Activated CD8-positive, alpha-beta memory T cell treated with anti-CD3 and anti-CD28 coated beads, Interleukin-2, amount 10 ng/mL, durations not matched to agents 7 days and 5 days (primary cell): ENCODE measurements at places on chromosomes 2 and 18. TPM values are rescaled to one million over a fixed set of nuclear protein-coding genes. Genes with fewer than 3 reads are reported as not detected.
A peak's percentile ranks its signal among the peaks of the same experiment; 100 is the strongest.

FARSB gene
- 25.8 TPM for total RNA-seq

RNF152 gene
- not detected for total RNA-seq

RAB17 gene
- not detected for total RNA-seq

INHBB gene
- not detected for total RNA-seq

TMEM237 gene
- total RNA-seq: 19.6 TPM

SLC5A7 gene
- total RNA-seq: not detected

POU3F3 gene
- total RNA-seq: not detected

MFSD2B gene
- total RNA-seq: not detected

KATNAL2 gene
- total RNA-seq: 0.79 TPM

CASP8 gene
- 77.3 TPM for total RNA-seq

FZD7 gene
- total RNA-seq: 3.4 TPM

PRKAG3 gene
- not detected for total RNA-seq

EFR3B gene
- 0.61 TPM for total RNA-seq

ACKR3 gene
- total RNA-seq: 1.3 TPM

GRCh38 chr2:69983392-69983966 is 22.0 kb upstream of the ASPRV1 start:
- DNase-seq: no peak

GRCh38 chr18:23629444-23629946 is 33.2 kb downstream of the ANKRD29 start:
- no peak for DNase-seq

DNA sequence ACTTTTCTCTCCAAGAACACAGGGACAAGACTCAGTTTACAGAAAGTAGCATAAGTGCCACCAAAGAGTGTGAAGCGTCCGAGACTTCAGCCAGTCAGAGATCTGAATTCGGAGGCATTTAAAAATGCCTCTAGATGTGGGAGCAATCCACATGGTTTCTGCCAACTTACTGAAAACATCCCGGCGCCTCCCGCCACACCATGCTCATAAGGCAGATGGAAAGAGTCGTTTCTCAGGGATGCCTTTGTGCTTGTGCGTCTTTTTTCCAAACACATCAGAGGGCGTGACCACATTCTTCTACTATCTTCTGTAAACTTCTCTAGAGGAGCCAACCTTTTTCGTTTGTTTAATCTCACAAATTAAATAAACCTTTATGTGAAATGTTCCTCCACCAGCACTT is 88.7 kb downstream of the NRP2 start:
- no peak for DNase-seq

DNA sequence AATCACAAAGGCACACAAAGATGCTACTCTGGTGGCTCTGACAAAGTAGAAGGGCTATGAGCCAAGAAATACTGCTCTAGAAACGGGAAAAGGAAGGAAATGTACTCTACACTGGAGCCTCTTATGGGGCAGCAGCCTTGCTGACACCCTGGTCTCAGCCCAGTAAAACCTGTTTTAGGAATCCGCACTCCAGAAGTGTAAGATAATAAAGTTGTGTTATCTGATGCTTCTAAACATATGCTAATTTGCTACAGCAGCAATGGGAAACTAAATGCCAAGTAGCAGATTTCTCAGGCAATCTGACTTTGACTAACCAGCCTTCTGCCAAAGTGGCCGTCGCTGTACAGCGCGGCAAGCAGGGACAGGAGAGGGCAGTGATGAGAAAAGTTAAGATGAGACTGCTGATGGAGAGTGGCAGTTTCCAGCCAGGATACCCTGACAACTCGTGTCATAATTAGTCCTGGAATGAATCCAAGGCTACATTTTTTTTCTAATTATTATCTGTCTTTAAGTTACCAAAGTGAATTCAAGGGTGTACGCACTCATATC is 99.0 kb downstream of the NETO1 start:
- DNase-seq: no peak

- DNase-seq: no peak
Observed at GRCh38 chr18:34773378-34773777, 63.3 kb downstream of the DTNA start.

- no peak for DNase-seq
Observed at GRCh38 chr2:23697256-23698075, 229.5 kb downstream of the ATAD2B start.

DNA sequence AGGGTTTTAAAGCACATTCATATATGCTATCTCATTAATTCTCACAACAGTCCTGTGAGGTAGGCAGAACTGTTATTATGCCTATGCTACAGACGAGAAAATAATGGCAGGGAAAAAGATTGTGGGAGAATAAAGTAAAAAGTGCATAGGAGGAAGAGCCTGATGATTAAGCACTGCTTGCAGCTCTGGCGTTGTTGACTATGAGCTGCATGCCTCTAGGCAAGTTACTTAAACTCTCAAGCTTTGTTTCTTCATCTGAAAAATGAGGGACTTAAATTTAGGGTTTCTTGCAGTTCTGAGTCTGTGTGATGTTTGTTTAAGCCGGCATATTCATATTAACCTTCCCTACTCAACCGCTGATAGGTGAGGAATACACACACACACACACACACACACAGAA is 51.6 kb upstream of the RAPH1 start:
- no peak for DNase-seq

- DNase-seq: peak; percentile 76
Observed at GRCh38 chr2:152730591-152731333, 12.3 kb downstream of the ARL6IP6 start.

DNA sequence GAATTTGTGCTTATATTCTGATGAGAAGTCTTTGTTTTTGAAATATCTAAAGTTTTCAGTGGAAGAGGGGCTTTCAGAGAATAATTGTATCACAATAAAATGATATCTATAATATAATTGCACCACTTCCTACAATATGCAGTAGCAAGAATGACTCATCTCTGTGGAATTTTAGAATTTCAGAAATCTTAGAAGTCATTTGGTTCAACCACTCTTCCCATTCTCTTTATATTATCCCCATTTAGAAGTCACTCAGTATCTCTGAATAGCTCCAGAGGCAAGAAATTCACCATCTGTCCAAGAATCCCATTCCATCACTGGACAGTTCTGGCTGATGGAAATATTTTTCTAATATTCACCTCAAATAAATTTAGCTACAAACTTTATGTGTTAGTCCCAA is 59.3 kb upstream of the CCDC68 start:
- DNase-seq: no peak

DNA sequence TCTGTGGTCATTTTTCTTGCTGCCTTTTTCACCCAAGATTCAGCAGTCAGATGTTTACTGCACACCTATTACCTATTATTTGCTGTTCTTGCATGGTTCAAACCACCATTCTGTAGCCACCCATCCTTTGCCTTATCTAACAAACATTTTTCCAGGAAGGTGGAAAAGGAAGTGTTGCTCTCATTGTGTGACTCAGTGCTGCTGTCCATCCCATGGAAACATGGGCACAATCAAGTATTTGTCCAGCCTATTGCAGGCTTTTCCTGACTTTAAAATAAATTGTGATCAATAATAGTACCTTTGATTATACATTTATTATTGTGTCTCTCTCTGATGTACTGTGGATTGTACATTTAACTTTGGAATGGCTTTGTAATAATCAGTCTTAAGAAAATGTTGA is 53.2 kb downstream of the USP14 start:
- no peak for DNase-seq

GRCh38 chr2:219643788-219644398 is 16.5 kb downstream of the SLC4A3 start:
- no peak for DNase-seq

- DNase-seq: no peak
Observed at GRCh38 chr2:176118601-176119339, 2.2 kb downstream of the HOXD10 start.

DNA sequence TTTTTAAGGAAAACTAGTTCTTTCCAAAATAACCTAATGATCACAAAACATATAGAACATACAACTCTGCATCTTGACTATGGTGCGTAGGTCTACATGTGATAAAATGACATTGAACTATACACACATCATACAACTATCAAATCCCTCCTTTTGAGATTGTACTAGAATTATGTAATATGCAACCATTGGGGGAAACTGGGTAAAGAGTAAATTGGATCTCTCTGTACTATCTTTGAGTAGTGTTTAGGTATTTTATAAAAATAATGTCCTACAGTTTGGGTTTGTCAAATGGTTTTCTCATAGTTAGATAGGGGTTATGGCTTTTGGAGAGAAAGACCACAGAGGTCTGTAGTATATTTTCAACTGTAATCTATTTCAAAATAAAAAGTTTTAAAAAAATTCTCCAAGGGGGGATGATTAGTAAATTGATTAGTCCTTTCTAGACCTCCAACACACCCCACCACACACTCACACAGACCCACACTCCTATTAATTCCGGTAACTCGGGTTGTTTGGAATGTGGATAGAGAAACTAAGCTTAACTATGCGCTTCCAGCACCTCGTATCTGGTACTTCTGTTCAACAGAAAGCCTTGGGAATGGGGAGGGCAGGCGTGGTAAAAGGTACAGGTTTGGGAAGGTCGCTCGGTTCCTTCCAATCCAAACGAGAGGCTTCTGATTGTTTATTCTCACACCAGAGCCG is 695 bp upstream of the BIRC6 start:
- no peak for DNase-seq

- no peak for DNase-seq
Observed at GRCh38 chr2:8566774-8567468, 114.9 kb upstream of the ID2 start.

DNA sequence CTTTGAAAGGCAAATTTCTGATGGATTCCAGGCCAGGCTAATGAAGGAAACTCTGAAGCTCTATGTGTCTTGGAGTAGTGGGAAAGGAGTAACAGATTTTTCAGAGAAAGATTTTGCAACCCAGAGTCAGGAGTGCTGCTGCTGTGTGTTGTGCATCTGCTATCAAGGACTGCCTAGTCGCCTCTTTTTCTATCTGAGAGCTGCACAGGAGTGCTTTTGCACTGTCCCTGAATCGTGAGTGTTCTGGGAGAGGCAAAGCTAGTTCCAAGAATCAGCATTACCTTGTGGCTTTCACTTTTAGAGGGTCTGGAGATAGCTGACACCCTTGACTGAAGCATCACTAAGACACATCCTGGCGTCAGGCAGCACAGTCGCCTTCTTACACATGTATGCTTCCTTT is 336.4 kb downstream of the PARD3B start:
- DNase-seq: peak; percentile 52

- DNase-seq: no peak
Observed at GRCh38 chr18:27411911-27412310, 226.8 kb upstream of the CHST9 start.

DNA sequence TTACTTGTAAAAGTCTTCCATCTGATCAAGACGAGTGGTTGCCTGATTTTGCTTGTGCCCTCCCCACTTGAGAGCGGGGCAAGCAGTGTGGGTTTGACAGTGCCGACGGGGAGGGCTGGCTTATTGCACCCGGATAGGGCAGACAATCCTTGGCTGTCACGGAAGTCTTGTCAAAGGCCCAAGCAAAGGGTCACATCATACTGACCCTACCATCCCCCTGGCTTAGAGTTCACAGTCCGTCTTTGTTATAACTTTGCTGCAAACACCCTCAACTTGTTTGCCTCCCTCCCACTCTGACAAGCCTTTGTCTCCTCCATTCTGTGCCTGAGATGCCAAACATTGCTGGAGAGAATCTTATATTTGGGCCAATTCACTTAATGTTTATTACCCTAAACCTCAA is 165.9 kb upstream of the MSH6 start:
- DNase-seq: no peak

DNA sequence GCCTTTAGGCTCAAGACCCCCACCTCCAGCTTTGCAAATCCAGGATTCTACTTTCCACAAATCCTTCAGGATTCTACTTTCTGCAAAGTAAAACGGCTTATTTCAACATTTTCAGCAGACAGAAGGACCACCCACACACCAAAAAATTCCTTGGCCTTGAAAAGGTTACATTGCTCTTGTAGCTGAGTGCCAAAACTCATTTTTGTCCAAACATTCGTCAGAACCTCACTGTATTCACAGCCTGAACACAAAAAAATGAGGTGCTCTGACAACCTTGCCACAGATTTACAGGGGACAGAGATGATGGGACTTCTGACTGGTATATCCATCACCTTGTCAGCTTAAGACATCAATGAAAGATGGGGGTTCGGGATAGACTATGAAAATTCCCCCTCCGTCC is 63.0 kb upstream of the COX7A2L start:
- no peak for DNase-seq

DNA sequence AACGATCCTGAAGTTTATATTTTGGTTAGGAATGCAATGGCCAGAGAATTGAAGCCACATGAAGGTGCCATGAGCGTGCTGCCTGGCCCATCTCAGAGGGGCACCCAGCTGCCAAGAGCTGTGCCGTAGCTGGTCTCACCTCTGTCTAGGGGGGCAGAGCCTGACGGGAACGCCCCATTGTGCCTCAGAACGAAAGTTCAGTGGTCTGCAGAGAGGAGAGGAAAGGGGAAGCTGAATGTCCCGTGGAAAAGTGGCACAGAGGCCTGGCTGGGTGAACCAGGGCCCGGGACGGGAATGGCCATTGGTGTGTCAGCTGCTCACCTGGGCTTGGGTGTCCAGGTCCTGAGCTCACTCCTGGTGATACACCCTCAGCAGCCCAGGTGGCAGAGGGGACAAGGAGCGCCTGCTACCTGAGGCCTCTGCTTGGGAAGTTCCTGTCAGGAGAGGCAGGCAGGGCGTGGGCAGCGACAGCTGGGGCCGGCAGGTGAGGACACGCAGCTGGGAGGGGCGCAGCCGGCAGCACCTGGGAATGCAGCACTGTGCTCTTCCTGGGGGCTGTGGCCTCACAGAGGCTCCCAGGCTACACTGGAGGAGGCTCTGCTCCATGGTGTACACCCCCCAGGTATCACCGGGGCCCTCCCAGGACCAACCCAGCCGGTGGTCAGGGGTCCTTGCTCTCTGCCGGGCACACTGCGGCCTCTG is 67.3 kb downstream of the PARD6G start:
- DNase-seq: no peak

- peak; percentile 66 for DNase-seq
Observed at GRCh38 chr18:76405681-76406356, 89.2 kb downstream of the ZNF516 start.

- DNase-seq: no peak
Observed at GRCh38 chr2:36146765-36147164, 208.8 kb upstream of the CRIM1 start.

GRCh38 chr18:70289351-70290312 is 787 bp downstream of the SOCS6 start:
- no peak for DNase-seq
